ENCODE measurements at places on chromosomes 6 and 20.

DNA sequence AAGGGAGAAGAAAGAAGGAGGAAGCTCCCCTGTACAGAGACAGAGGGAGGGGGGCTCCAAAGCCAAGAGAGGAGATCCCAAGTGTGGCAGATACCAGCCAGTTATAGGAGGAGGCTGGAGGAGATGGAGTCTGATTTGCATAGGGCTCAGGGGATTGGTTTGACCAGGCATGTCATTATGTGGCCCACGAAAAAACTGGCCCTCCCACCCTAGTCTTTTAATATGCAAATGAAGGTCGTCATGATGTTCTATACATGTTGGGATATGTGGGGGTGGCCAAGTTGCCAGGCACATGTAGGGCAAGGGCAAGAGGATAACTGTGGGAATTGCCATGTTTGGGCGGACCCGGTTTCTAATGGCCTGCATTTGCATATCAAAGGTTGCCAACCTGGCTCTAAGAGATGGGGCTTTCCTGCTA, 17.6 kb upstream of the ZFP64 start:
- DNase-seq, result no peak

DNA sequence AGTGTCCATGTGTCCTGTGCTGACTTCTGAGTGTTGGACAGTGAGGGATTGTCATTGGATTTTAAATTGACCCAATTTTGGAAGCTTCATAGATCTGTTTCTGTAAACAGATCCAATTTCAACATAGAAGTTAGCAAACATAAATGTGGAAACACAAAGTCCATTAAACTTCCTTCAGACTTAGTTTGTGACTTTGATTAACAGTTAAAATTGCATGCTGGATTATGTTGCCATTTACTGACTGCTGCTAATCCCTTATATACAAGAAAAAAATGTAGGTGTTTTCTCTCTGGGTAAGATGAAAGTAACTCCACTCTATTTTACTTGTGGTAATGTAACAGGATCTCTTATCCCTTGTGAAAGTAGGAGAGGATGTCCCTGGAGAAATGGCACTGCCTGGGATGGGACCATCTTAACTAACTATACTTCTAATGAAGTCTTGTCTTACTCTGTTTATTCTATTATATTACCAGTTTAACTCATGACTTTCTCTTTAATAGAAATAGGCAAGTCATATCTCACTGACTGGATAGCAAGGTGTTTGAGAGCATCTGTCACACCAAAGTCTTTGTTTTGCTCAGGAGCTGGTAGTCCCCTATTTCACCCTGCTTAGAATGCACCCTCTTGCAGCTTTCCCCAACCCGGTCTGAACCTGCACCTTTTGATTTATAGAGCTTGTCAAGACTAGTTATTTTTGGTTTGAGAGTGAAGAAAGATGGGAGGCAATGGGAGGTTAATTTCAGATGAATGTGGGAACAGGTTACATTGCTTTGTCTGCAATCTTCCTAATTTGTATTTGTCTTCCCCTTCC, 7.2 kb downstream of the TPX2 start:
- DNase-seq, result no peak

DNA sequence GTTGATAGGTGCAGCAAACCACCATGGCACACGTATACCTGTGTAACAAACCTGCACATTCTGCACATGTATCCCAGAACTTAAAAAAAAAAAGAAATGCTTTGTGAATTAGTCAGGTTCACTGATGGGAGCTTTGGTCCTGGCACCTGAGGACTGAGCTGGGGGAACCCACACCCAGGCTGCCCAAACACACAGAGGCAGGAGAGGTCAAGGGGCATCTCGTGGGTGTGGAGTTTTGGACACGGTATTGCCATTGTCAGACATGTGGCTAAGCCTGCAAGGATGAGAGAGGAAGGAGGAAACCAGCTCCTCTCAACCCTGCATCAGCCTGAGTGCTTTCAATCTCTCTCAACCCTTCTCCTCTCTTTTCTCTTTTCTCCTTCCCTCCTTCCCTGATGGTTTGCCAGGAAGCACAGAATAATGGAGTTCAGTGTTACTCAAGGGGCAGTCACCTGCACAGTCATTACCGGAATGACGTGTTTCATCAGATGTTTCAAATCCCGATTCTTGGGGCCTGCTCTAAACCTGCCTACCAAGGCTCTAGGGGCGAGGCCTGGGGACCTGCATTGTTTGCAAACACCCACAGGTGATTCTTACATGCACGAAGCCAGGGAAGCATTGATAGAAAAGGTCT, 89.9 kb upstream of the NEDD9 start:
- no peak for DNase-seq

DNA sequence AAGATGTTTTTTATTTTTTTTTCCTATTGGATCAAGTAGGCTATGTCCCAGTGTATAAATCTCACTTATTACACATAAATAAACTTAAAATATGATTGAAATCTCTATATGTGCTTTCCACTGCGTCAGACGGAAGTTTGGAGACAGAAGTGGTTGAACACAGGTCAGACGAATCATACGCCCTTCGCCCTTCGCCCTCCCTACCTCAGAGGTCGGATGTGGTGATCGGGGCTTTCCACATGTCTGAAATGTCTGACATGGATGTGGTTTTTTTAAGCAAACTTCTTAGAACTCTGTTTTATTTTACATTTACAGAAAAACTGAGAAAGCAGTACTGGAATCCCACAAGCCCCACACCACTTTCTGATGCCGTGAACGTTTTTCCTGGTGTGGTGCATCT, 344.4 kb downstream of the THBS2 start:
- DNase-seq, result peak; percentile 74

GRCh38 chr6:33018904-33019303, 9.5 kb upstream of the HLA-DOA start:
- peak; percentile 54 for DNase-seq

GRCh38 chr6:167350731-167351655, 26.1 kb downstream of the TTLL2 start:
- DNase-seq, result peak; percentile 54

- peak; percentile 30 for DNase-seq
Measured at GRCh38 chr6:4041480-4041879, 37.5 kb downstream of the FAM217A start.

- peak; percentile 79 for DNase-seq
Measured at GRCh38 chr20:48983423-48984400, 62.2 kb downstream of the ARFGEF2 start.

- DNase-seq, result peak; percentile 83
Measured at GRCh38 chr6:165632194-165632593, 30.8 kb downstream of the PDE10A start.

GRCh38 chr6:110359556-110359955, 1.4 kb upstream of the METTL24 start:
- DNase-seq, result peak; percentile 30

- DNase-seq, result peak; percentile 26
Measured at GRCh38 chr6:149716181-149716963, 1.5 kb downstream of the LATS1 start.

GRCh38 chr20:42754706-42755105, 435.0 kb downstream of the PTPRT start:
- DNase-seq, result no peak
